Esophagus (tissue), 2 donors: ENCODE measurements at places on chromosomes 1 and 21. TPM values are rescaled to one million over a fixed set of nuclear protein-coding genes. Genes with fewer than 3 reads are reported as not detected.

The PKP1 gene
- 282 TPM for polyA plus RNA-seq

The LHX8 gene
- 0.28 TPM for polyA plus RNA-seq

The UMODL1 gene
- polyA plus RNA-seq, result 0.18 TPM

The OR2T12 gene
- not detected for polyA plus RNA-seq

The GJA9 gene
- polyA plus RNA-seq, result 0.86 TPM

The C1orf94 gene
- polyA plus RNA-seq, result not detected

The CYP4X1 gene
- 15.3 TPM for polyA plus RNA-seq

The C8B gene
- not detected for polyA plus RNA-seq

The ZYG11A gene
- polyA plus RNA-seq, result 0.51 TPM

The ID3 gene
- polyA plus RNA-seq, result 44.2 TPM
